Glomerular endothelial cell (primary cell): ENCODE measurements at places on chromosomes 16 and 17. TPM values are rescaled to one million over a fixed set of nuclear protein-coding genes. Genes with fewer than 3 reads are reported as not detected.

The GLTPD2 gene
- total RNA-seq: not detected in 2 replicates

The ZPBP2 gene
- total RNA-seq: not detected in 2 replicates

The DPEP1 gene
- 1.8 TPM in 1 of 2 replicates, not detected in the other for total RNA-seq

The VTN gene
- 0.05 TPM in 1 of 2 replicates, not detected in the other for total RNA-seq

The SHBG gene
- 0.58 TPM in 1 of 2 replicates, not detected in the other for total RNA-seq

The SLC12A3 gene
- total RNA-seq: not detected in 2 replicates

The SOST gene
- total RNA-seq: not detected in 2 replicates

The CD79B gene
- total RNA-seq: 0.70 and 3.2 TPM in 2 replicates

The CNGB1 gene
- not detected in 2 replicates for total RNA-seq

The APOBR gene
- not detected in 2 replicates for total RNA-seq

The KIF2B gene
- total RNA-seq: not detected in 2 replicates

The GAS7 gene
- total RNA-seq: 1.1 and 1.2 TPM in 2 replicates

The RGS11 gene
- 2.3 and 3.9 TPM in 2 replicates for total RNA-seq

The NACA2 gene
- total RNA-seq: not detected in 2 replicates

The HAGHL gene
- 8.2 and 12.8 TPM in 2 replicates for total RNA-seq

The GUCY2D gene
- total RNA-seq: not detected in 2 replicates

The ABCA9 gene
- total RNA-seq: 0.15 and 1.8 TPM in 2 replicates

The KRTAP4-5 gene
- total RNA-seq: not detected in 2 replicates

The GFOD2 gene
- 31.5 and 35.7 TPM in 2 replicates for total RNA-seq

The USP43 gene
- total RNA-seq: 0.35 and 1.6 TPM in 2 replicates

The MT1F gene
- total RNA-seq: 1.7 TPM in 1 of 2 replicates, not detected in the other

The HOXB7 gene
- total RNA-seq: 39.4 and 44.7 TPM in 2 replicates

The CCL16 gene
- not detected in 2 replicates for total RNA-seq

The KREMEN2 gene
- total RNA-seq: 0.15 TPM in 1 of 2 replicates, not detected in the other

The GAS2L2 gene
- not detected in 2 replicates for total RNA-seq

The KRTAP17-1 gene
- not detected in 2 replicates for total RNA-seq

The SECTM1 gene
- 1.1 and 2.7 TPM in 2 replicates for total RNA-seq

The CYBC1 gene
- 56.0 and 76.7 TPM in 2 replicates for total RNA-seq

The HS3ST6 gene
- total RNA-seq: not detected in 2 replicates

The MYOCD gene
- 2.0 and 8.2 TPM in 2 replicates for total RNA-seq

The FSCN2 gene
- total RNA-seq: 0.29 and 0.64 TPM in 2 replicates

The UMOD gene
- total RNA-seq: not detected in 2 replicates

The KIF18B gene
- 4.7 and 6.8 TPM in 2 replicates for total RNA-seq

The GNG13 gene
- not detected in 2 replicates for total RNA-seq

The TNK1 gene
- 0.19 and 0.23 TPM in 2 replicates for total RNA-seq

The EZH1 gene
- total RNA-seq: 10.4 and 20.0 TPM in 2 replicates

The SDR42E1 gene
- 3.5 and 6.6 TPM in 2 replicates for total RNA-seq

The CCDC92B gene
- total RNA-seq: not detected in 2 replicates

The TBC1D3 gene
- not detected in 2 replicates for total RNA-seq

The CDK5R1 gene
- 2.5 and 3.5 TPM in 2 replicates for total RNA-seq

The RAB11FIP4 gene
- 1.2 TPM in 1 of 2 replicates, not detected in the other for total RNA-seq

The MEFV gene
- total RNA-seq: not detected in 2 replicates

The TUBG2 gene
- total RNA-seq: 18.7 and 20.8 TPM in 2 replicates

The SEZ6L2 gene
- total RNA-seq: 6.9 and 9.8 TPM in 2 replicates

The ITGB3 gene
- total RNA-seq: 111 and 185 TPM in 2 replicates

The KRT27 gene
- not detected in 2 replicates for total RNA-seq

The SSTR5 gene
- total RNA-seq: not detected in 2 replicates

The TRPV2 gene
- 58.5 and 67.3 TPM in 2 replicates for total RNA-seq

The STX1B gene
- total RNA-seq: 0.41 and 2.6 TPM in 2 replicates

The DOC2B gene
- total RNA-seq: 9.5 and 19.4 TPM in 2 replicates

The RNF157 gene
- total RNA-seq: 0.44 and 0.58 TPM in 2 replicates

The HBA2 gene
- total RNA-seq: not detected in 2 replicates

The GH2 gene
- total RNA-seq: not detected in 2 replicates

The ZP2 gene
- total RNA-seq: not detected in 2 replicates
